Activated CD4-positive, CD25-positive, alpha-beta regulatory T cell (primary cell): ENCODE measurements at places on chromosomes 16 and 17.

- DNase-seq, result no peak
These were observed 12.0 kb upstream of the RNF157 start for GRCh38 chr17:76252040-76252954.

DNA sequence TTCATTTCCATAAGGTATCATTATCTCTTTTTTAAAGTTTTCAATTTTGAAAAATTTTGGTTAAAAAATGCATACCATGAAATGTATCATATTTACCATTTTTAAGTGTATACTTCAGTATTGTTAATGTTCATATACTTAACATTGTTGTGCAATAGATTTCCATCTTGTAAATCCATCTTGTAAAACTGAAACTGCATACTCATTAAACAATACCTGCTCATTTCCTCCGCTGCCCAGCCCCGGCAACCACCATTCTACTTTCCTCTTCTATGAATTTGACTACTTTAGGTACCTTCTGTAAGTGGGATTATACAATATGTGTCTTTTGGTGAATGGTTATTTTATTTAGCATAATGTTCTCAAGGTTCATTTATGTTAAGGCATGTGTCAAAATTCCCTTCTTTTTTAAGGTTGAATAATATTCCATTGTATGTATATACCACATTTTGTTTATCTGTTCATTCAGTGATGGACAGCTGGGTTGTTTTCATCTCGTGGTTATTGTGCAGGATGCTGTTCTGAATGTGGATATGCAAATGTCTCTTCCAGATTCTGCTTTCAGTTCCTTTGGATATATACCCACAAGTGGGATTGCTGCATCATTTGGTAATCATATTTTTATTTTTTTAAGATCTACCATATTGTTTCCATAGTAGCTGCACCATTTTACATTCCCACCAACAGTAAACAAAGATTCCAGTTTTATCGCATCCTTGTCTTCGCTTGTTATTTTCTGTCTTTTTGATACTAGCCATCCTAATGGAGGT lies 6.7 kb downstream of the CCL2 start:
- DNase-seq, result no peak

DNA sequence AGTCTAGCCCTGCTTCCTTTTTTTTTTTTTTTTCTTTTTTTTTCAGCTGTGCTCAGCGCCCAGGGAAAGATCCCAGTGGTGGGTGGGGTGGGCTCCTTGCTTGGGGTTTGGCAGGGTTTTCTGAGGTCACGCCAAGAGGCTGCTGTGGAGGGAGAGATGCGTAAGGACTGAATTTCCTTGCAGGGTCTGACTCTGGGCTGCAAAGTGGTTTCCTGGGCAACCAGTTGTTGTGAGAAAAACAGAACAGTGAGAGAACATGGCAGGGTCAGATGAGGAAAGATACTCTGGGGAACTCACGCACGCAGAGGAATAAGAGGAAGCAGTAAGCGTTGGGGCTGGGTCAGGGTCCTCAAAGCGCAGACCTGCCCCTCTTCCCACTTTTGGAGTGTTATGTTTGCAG lies 119.5 kb downstream of the IRF8 start:
- no peak for DNase-seq

DNA sequence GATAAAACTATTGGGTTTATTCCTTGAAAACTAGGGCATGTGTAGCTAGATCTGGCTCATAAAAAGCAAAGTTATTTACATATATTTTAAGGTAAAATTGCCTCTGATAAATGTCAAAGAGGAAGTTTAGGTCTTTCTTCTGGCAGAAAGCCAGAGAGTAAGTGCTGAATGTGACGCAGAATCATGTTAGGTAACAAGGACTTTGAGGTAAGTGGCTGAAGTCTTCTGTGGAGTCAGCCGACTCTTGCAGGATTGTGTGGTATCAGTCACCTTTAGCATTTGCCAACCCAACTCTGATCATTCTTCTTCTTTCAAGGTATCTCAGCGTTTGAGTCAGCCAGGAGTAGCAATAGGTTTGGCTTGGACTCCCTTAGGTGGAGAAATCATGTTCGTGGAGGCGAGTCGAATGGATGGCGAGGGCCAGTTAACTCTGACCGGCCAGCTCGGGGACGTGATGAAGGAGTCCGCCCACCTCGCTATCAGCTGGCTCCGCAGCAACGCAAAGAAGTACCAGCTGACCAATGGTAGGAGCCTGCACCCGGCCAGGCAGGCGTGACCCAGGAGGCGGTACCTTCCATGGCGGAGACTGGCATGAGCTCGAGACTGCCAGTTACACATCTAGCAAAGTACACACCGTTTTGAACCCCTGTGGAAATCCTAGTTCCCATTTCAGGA lies 37.9 kb downstream of the SIAH1 start:
- no peak for DNase-seq

DNA sequence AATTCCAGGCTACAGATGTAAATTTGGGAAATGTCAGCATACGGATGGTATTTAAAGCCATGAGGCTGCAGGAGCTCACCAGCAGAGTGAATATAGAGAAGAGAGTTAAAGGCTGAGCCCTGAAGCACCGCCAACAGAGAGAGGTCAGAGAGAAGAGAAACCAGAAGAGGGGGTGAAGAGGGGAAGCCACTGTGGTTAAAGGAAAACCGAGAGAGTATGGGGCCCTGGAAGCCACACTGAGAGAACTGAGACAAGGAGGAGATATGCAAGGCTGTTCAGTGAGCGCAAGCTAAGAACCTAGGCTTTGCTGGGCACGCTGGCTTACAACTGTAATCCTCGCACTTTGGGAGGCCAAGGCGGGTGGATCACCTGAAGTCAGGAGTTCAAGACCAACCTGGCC lies 24.6 kb downstream of the COPRS start:
- DNase-seq, result no peak

GRCh38 chr16:81467072-81467471 lies 22.5 kb downstream of the CMIP start:
- DNase-seq, result no peak

- DNase-seq, result no peak
These were observed 2.6 kb upstream of the IL17C start for GRCh38 chr16:88635671-88636319.
